ENCODE measurements at places on chromosomes 13 and 19.

DNA sequence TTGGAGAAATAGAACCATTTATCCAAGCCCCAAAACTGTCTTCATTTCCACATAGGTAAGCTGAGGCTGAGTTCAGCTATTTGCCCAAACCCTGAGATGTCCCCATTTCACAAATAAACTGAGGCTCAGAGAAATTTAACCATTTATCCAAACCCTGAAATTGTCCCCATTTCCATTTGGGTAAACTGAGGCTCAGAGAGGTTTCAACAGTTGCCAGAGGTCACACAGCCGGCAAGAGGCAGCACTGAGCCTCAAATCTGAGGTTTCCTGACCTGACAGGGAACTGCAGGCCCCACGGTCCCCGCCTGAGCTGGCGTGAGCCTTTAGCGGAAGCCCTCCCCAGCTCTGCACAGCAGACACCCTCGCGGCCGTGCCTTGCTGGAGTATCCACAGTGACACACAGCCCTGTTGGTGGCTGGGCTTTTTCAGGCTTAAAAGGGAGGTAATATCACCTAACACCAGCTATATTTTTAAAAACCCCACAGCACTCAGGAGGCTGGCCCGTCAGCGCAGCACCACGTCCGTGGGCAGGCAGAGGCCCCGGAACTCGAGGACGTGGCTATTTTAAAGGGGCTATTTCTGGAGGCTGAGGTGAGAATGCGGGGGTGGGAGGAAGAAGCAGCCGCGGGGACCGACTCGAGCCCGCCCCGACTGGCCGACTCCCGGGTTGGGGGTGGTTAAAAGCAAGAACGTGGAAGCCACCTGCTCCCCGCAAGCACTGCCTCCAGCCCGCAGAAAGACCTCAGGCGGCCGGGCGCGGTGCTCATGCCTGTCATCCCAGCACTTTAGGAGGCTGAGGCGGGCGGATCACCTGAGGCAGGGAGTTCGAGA lies 18.5 kb downstream of the PTPRS start:
- DNase-seq: peak; percentile 17

DNA sequence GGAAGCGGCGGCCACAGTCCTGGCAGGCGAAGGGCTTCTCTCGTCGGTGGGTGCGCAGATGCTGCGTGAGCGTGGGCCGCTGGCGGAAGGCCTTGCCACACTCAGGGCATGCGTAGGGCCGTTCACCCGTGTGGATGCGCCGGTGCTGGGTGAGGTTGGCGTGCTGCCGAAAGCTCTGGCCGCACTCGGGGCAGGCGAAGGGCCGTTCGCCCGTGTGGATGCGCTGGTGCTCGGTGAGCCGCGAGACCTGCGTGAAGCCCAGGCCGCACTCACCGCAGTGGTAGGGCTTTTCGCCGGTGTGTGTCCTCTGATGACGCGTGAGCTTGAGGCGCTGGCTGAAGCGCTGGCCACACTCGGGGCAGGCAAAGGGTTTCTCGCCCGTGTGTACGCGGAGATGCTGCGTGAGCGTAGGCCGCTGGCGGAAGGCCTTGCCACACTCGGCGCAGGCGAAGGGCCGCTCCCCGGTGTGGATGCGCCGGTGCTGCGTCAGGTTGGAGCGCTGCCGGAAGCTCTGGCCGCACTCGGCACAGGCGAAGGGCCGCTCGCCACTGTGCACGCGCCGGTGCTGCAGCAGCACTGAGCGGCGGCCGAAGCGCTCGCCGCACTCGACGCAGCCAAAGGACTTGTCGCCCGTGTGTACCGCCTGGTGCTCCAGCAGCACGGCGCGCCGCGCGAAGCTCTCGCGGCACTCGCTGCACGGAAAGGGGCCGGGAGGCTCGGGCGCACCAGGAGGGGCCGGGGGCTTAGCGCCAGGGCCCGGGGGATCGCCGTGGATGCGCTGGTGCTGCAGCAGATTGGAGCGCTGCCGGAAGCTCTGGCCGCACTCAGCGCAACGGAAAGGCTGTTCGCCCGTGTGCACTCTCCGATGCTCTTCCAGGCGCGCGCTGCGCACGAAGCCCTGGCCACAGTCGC lies 4.0 kb upstream of the UBE2M start:
- DNase-seq: peak; percentile 61

DNA sequence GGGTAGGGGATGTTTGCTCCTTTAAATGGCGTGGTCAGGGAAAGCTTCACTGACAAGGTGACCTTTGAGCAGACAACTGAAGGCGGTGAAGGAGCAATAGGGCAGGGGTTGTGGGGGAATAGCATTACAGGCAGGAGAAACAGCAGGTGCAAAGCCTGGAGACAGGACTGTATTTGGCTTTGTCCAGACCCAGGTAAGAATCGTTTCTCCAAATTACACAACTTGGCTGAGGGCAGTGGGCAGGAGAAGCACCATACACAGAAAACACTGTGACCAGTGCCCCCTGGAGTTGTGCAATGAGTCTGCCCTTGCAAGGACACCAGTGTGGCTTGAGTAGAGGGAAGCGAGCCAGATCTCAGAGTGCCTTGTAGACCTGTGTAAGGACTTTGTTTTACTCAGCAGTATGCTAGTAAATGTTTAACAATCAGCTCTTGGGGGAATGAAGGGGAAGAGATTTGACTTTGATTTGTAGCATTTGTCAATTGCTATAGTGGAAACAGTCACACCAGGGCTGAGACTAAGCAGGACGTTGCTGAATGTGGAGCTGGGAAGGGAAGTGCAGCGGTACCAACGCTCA lies 360.0 kb downstream of the DCT start:
- no peak for DNase-seq

DNA sequence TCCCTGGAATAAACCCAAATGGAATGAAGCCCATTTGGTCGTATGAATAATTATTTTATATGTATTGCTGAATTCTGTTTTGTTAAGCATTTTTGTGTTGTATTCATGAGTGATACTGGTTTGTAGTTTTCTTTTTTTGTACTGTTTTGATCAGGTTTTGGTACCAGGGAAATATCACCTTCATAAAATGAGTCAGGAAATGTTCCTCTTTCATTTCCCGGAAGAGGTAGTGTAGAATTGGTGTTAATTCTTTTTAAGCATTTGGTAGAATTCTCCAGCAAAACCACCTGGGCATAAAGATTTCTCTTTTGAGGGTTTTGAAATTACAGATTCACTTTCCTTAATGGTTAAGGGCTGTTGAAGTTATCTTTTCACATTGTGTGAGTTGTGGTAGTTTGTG lies 13.3 kb downstream of the SPATA13 start:
- no peak for DNase-seq

DNA sequence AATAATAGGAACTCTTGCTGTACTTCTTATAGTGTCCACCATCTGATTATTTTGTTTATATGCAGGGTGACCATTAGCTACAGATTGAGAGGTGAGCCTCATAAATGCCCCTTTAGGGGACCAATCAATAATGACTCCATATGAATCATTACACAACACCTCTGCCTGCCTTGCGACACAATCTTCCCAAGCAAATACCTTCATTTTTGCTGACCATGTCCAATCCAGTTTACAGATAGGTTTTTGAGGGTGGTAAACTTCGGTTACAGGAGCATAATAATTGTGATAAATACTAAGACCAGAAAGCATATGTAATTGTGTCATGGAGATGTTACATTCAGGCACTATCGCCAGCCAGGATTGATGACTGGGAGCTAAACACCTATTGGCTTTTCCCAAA lies 23.6 kb upstream of the IL17D start:
- DNase-seq: no peak

DNA sequence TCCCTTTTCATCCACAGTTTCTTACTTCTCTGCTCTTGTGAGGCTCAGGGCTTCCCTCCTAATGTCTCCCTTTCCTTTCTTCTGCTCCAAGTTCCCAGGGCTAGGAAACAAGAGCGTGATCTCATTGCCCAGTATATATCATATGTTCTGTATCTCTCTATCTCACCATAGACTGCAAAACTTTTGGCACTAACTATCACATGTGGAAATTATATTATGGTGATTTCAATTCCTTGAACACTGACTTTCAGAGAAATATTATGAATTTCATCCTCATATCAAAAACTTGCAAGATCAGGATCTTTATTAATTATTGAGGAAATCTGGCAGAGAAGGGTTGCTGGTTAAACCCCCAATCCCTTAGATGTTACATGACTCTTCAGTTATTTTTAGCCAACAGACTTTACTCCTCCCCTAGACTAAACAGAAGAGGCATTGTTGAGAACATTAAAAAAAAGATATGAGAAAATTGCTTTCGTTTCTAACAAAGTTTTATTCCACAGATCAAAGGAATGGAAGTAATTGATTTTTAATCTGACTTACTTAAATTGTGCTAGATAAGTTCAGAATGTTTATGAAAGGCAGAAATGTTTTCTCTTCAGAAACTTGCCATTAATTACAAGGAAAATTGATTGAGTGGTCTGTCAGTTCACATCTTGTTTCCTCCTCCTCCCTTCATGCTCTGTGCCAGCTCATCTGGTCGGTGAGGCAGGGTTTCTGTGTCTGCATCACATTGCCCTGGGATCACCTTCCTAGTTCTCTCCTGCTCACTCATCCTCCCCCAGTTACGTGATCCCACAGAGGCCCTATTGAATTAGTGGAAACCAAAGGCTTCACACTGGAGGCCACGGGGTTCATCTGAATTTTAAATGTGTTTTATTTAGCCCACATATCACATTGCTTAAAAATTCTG lies 378.5 kb downstream of the LMO7 start:
- DNase-seq: no peak

- DNase-seq: no peak
Observed at GRCh38 chr13:96958286-96958891, 35.9 kb downstream of the OXGR1 start.

DNA sequence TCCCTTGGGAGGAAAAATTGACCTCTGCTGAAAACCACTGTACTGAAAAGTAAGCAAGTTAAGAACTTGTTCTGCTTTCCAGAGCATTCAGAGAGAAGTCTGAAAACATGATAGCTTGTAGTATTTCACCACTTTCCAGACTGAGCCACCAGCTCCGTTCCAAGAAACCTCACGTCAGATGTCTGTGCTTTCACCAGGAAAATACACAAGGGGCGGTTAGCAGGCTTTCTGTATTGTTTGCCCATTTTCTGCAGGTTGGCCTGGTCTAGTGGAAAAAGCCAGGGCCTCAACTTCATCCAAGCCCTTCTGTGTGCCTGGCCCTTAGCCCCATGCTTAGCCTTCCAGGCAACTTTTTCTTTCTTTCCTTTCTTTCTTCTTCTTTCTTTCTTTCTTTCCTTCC lies 36.4 kb downstream of the RXFP2 start:
- no peak for DNase-seq

- no peak for DNase-seq
Observed at GRCh38 chr19:34733266-34733745, 737 bp upstream of the ZNF181 start.

- no peak for DNase-seq
Observed at GRCh38 chr19:27929399-27929798, 1283.6 kb downstream of the UQCRFS1 start.

DNA sequence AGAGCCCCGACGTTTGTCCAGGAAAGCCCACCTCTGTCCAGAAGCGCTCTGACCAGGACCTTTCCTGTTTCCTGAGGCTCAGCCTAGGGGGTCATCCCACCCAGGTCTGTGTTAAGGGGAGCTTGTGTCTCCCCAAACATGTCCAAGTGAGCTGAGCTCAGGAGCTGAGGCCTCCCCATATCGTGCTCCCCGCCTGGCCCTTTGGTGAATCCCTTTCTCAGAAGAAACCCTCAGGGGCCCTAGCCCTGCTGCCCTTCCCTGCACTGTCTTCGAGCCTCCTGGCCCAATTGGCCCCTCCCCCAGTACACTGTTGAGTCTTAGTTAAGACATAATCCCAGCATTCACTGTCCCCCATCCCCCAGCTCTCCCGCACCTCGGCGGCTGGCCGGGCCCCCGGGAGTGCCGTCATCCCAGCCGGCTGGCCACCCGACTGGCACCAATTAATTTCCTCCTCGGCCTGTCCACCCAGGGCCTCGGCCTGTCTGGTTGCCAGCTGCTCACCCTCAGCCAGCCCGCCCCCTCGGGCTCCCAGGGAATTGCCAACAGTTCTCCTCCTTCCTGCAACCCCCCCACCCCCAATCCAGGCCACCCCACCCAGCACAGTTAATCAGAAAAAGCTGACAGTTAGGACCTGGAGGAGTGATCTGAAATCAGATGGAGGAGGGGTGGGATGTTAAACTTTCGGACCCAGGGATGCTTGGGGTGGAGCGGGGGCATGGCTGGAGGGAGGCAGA lies 13.6 kb downstream of the IER2 start:
- peak; percentile 51 for DNase-seq

Data from stimulated activated CD4-positive, alpha-beta T cell treated with anti-CD3 and anti-CD28 coated beads, Interleukin-2, amount 100 ng/mL, for 24 hours (primary cell).